GM13976 (cell line): ENCODE measurements at places on chromosomes 2 and 18.

DNA sequence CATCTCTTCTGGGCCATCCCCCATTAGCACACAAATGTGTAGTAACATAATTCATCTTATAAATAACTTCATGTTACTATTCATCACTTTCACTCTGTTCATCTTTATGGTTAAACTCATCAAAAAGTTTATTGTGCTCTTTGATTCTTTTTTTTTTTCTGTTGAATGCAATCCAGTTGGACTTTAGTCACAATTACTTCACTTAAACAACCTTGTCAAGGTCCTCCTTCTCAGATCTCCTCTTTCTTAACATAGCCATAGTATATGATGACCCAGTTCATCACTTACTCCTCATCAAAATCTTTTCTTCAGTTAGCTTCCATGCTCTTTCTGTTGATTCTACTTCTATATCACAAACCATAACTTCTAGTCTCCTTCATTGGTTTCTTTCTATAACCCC is 80.2 kb upstream of the ZC3H15 start:
- no peak for DNase-seq

GRCh38 chr18:6059551-6059950 is 164.2 kb upstream of the TMEM200C start:
- DNase-seq = no peak

DNA sequence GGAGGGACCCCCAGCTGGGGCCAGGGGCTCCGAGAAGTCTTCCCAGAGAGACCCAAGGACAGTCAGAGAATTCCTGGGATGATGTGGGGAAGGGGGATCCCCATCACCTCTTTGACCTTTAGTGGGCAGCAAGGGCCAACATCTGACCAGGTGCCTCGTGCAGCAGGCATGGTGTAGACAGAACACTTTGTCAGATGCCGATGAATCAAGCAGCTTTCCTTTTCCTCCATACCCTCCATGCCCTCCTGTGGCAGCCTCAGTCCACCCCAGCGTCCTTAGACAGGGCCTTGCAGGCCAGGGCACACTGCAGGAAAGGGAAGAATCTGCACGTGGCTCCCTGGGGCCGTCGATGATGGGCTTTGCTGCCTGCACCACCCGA is 26.3 kb downstream of the GPR55 start:
- DNase-seq = no peak

GRCh38 chr2:157874348-157874747 is 1.8 kb downstream of the ACVR1 start:
- DNase-seq = no peak

DNA sequence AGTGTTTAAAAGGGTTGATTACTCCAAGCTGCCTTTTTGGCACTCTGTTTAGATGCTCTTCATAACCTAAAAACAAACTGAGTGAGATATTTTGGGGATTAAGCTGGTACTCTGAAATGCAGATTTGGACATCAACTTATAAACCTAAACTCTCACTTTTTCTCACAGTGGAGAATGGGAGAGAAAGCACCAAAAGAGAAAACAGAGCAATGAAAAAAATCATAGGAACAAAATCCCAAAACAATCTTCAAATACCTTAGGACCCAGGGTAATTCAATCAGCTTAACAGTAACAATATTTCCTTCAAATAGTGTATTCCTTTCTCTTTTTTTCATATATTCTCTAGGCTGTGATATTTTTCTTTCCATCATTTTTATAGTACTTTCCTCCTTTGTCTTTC is 11.5 kb downstream of the LRP1B start:
- DNase-seq = no peak

DNA sequence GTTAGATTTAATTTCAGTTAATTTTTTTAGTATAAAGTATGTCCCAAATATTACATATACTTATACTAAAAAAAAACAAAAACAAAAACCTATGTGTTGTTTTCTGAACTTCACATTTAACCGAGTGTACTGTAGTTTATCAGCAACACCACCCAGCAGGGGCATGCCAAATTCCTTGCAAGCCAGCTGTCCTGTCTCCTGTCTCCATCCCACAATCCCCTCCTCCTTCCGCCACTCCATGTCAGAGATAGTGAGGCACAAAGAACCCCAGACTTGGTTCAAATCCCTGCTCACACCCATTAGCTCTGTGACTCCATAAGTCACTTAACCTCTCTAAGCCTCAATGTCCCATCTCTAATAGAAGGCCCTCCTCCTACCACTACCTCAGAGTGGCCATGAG is 9.4 kb downstream of the CHST10 start:
- no peak for DNase-seq

GRCh38 chr2:24297663-24298062 is 62.7 kb downstream of the ITSN2 start:
- DNase-seq = no peak

- DNase-seq = peak; percentile 43
Measured at GRCh38 chr18:44996261-44996660, 315.6 kb downstream of the SETBP1 start.
